ENCODE measurements at places on chromosomes 6 and 20. TPM values are rescaled to one million over a fixed set of nuclear protein-coding genes. Genes with fewer than 3 reads are reported as not detected.

SPEF1 gene
- total RNA-seq = not detected

DOK5 gene
- total RNA-seq = not detected

KHDRBS2 gene
- not detected for total RNA-seq

DNA sequence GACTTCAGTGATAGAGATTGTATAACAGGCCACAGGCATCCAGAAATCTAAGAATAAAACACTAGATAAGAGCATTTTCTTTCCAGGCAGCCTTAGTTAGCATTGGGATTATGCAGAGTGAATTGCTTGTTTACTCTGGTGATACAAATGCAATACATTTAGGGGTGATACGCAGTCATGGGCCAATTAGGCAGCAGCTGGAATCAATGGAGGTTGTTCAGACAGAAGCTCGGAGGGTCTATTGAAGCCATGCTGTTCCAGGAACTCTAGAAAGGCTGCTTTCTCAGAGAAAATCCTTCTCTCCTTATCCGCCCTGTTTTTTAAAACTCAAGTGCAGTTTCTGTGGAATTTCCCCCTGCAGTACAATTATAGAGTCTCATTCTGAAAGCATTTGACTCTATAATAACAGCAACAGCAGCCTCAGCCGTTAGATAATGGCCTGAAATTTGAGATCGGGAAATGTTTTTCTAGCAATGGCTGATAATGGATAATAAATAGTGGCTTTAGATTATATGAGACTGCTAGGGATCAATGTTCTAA is 364.3 kb upstream of the HS3ST5 start:
- DNase-seq = no peak
- H3K27ac ChIP-seq = no peak overlapping the region
- H3K27me3 ChIP-seq = no peaks in the 10 kb centered on the region
- H3K4me3 ChIP-seq = no peak overlapping the region

GRCh38 chr6:145017516-145017915 is 717.8 kb downstream of the EPM2A start:
- no peaks in the 10 kb centered on the region for H3K36me3 ChIP-seq
- H3K27ac ChIP-seq = no peak overlapping the region
- DNase-seq = no peak

GRCh38 chr6:6771964-6772363 is 183.4 kb downstream of the LY86 start:
- H3K4me1 ChIP-seq = no peaks in the 10 kb centered on the region
- no peaks in the 10 kb centered on the region for H3K36me3 ChIP-seq
- DNase-seq = no peak
- no peaks in the 10 kb centered on the region for H3K27me3 ChIP-seq
- no peak overlapping the region for H3K27ac ChIP-seq

DNA sequence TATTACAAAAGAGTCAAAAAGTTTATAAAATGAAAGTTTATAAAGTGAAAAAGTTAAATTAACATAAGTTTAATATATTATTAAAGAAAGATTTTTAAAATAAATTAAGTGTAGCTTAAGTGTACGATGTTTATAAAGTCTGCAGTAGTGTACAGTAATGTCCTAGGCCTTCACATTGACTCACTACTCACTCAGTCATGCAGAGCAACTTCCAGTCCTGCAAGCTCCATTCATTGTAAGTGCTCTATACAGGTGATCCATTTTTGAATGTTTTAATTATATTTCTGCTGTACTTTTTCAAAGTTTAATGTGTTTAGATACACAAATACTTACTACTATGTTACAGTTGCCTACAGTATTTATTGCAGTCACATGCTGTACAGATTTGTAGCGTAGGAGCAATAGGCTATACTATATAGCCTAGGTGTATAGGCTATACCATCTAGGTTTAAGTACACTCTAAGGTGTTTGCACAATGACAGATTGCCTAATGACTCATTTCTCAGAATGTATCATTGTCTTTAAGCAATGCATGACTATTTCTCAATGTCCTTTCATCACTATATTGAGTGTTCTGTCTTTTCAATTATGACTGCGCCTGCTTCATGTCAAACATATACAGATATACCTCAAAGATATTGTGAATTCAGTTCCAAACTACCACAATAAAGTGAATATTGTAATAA is 1110.3 kb upstream of the MAP3K7 start:
- no peaks in the 10 kb centered on the region for H3K27me3 ChIP-seq
- DNase-seq = no peak
- H3K4me1 ChIP-seq = no peaks in the 10 kb centered on the region

- no peaks in the 10 kb centered on the region for H3K36me3 ChIP-seq
- H3K4me3 ChIP-seq = no peak overlapping the region
- H3K4me1 ChIP-seq = no peaks in the 10 kb centered on the region
- H3K27ac ChIP-seq = no peak overlapping the region
Observed at GRCh38 chr6:91521999-91522398, 935.1 kb upstream of the MAP3K7 start.

DNA sequence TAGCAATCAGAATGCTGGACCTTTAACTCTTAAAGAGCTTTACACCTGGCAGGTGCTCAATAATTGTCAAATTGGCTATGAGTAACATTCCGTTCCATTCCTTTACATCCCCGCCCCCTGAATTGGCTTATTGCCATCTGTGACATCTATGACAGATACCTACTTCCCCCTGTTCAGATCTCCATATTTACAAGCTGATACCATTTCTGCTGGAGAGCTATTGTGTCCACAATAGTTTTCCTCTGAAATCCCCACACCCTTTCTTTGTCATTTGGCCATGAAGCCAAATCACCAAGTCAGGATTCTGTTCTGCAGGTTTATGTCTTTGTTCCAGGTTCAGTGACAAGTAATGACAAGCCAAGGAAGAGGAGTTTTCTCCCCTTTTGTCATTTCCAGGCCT is 3.2 kb downstream of the CDH26 start:
- H3K36me3 ChIP-seq = no peaks in the 10 kb centered on the region
- no peak overlapping the region for H3K27ac ChIP-seq
- H3K27me3 ChIP-seq = no peaks in the 10 kb centered on the region
- DNase-seq = no peak
- H3K4me3 ChIP-seq = no peak overlapping the region

DNA sequence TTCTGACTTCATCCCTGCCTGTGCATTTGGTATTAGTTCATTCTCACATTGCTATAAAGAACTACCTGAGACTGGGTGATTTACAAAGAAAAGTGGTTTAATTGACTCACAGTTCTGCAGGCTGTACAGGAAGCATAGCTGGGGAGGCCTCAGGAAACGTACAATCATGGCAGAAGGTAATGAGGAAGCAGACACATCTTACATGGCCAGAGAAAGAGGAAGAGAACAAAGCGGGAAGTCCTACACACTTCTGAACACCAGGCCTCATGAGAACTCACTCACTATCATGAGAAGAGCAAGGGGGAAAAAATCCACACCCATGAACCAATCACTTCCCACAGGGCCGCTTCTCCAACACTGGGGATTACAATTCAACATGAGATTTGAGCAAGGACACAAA is 303.9 kb downstream of the CBLN4 start:
- no peaks in the 10 kb centered on the region for H3K4me1 ChIP-seq
- DNase-seq = no peak
- no peaks in the 10 kb centered on the region for H3K27me3 ChIP-seq

DNA sequence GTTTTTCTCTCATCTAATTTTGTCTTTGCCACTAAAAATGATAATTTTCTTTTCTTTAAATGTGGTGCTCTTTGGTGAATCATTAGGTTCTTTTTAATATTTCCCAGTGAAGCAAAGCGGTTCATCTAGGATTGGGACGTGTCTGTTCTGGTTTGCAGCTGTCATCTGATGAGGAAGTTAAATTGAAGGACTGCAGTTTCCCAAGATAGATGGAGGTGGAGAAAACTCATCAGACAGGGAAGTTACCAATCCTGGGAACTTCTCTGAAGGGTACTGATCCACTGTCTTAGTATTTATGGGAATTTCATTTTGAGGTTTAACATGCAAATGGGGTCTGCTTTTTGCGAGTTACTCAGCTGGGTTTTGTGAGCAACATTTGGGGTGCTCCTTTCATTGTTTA is 2.4 kb upstream of the AARS2 start:
- peaks cover 9% of the 10 kb centered on the region for H3K27me3 ChIP-seq
- H3K27ac ChIP-seq = no peak overlapping the region
- no peak for DNase-seq
- H3K36me3 ChIP-seq = peaks cover 11% of the 10 kb centered on the region
- no peak overlapping the region for H3K4me3 ChIP-seq

GRCh38 chr20:23436681-23437080 is 2.8 kb upstream of the CSTL1 start:
- DNase-seq = no peak
- no peak overlapping the region for H3K4me3 ChIP-seq
- H3K27ac ChIP-seq = no peak overlapping the region
- H3K36me3 ChIP-seq = no peaks in the 10 kb centered on the region
- peaks cover 3% of the 10 kb centered on the region for H3K27me3 ChIP-seq
- H3K4me1 ChIP-seq = no peaks in the 10 kb centered on the region

DNA sequence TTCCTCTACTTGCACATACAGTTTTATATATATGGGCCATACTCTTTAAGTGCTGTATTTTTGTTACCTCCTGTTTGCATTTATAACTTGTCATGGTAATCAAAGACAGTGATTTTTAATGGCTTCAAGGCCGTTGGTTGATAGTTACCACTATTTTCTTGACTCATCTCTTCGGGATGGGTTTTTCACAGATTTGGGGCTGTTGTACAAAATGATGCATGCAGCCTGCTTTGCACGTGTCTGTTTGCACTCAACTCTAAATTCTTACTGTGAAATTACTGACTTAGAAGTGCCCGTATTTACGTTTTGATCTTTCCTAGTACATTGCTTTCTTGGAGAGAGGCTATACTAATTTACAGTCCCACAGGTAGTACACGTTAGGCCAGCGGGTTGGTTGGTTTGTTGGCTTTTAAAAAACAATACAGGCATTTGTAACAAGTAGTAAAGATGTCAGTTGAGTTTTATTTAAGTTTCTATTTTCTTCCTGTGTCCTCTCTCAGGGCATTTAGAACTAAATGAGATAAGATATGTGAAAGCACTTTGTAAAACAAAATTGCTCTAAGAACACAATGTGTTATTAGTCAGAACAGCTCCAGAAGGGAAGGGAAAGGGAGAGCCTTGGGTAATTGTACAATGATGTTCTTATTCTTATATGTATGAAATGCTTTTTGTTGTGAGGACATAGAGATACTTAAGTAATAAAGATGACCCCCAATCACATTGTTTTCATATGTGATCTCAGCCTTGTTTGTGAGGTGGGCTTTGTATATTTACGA is 11.7 kb downstream of the JARID2 start:
- DNase-seq = no peak
- peaks cover 87% of the 10 kb centered on the region for H3K4me1 ChIP-seq
- H3K4me3 ChIP-seq = no peak overlapping the region

DNA sequence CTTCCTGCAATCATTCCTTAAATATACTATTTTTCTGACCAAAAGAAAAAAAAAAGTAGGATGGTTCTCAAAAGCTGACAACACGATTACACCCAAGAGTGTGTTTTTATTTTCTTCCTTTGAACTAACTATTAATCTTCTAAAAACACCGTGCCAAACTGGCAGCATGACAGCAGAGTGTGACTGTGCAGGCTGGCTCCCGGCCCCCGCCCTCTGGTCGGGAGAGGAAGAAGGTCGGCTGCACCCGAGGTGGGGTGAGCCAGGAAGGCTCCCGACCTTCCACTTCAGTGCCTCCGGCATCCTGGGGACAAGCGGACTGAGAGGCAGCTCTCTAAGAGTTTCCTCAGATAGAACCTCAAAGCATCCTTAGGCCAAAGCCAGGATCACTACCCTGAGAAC is 29.2 kb downstream of the SLC22A23 start:
- no peak overlapping the region for H3K27ac ChIP-seq
- no peak overlapping the region for H3K4me3 ChIP-seq

DNA sequence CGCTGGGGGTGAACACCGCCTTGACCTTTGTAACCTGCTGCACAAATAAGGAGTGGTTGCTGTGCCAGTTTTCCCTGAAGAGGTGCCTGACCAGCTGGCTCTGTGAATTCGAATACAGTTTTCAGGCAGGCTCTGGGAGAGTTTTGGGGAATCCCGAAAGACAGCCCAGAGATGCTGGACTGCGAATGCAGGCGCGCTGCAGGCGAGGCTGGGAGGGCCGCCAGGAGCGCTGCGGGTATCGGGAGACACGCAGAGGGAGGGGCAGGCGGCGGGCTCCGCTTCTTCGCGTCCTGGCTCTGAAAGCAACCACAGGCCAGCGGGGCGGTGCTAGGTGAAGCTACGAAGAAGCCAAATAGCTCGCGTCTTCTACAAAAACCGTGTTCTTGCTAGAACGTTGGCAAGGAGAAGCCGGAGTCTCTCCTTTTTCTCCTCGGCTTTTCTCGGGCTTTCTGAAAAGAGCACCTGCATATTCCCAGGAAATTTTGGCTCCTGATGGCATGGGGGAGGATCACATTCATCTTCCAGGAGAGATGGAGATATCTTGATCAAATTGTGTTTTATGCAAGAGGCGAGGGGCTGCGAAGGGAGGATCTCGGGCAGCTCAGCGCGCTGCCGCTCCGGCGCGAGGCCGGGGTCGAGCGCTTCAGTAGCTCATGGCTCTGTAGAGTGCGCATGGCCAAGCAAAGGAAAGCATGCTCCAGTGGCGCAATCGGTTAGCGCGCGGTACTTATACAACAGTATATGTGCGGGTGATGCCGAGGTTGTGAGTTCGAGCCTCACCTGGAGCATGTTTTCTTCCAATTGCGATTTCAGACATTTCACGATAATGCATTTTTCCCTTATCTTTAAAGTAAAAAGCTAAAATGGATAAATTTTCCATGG is 158.1 kb upstream of the ZNF184 start:
- peaks cover 3% of the 10 kb centered on the region for H3K27me3 ChIP-seq
- H3K4me3 ChIP-seq = no peak overlapping the region
- no peak overlapping the region for H3K27ac ChIP-seq
- DNase-seq = no peak

DNA sequence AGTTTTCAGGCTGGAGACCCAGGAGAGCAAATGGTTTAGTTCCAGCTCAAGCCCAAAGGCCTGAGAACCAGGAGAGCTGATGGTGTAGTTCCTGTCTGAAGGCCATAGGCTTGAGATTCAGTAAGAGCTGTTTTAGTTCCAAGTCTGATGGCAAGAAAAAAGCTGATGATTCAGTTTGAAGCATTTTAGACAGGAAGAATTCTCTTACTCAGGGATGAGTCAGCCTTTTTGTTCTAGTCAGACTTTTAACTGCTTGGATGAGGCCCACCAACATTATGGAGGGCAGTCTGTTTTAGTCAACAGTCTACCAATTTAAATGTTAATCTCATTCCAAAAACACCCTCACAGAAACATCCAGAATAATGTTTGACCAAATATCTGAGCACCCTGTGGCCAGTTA is 2.5 kb downstream of the ZSCAN26 start:
- no peak overlapping the region for H3K4me3 ChIP-seq
- no peaks in the 10 kb centered on the region for H3K27me3 ChIP-seq
- H3K27ac ChIP-seq = no peak overlapping the region
- H3K4me1 ChIP-seq = peaks cover 18% of the 10 kb centered on the region
- DNase-seq = no peak

- DNase-seq = no peak
- peaks cover 59% of the 10 kb centered on the region for H3K4me1 ChIP-seq
- no peak overlapping the region for H3K27ac ChIP-seq
Observed at GRCh38 chr6:118661831-118662230, 10.4 kb upstream of the CEP85L start.

- DNase-seq = no peak
- no peaks in the 10 kb centered on the region for H3K4me1 ChIP-seq
- no peak overlapping the region for H3K4me3 ChIP-seq
- no peak overlapping the region for H3K27ac ChIP-seq
- H3K36me3 ChIP-seq = no peaks in the 10 kb centered on the region
Observed at GRCh38 chr6:124882579-124883393, 79.5 kb upstream of the RNF217 start.

- DNase-seq = no peak
- H3K4me3 ChIP-seq = no peak overlapping the region
- H3K4me1 ChIP-seq = no peaks in the 10 kb centered on the region
- H3K36me3 ChIP-seq = no peaks in the 10 kb centered on the region
Observed at GRCh38 chr6:150547502-150548222, 52.0 kb upstream of the PLEKHG1 start.
